Vagina (tissue), 2 donors: ENCODE measurements at places on chromosomes 5 and 9.

DNA sequence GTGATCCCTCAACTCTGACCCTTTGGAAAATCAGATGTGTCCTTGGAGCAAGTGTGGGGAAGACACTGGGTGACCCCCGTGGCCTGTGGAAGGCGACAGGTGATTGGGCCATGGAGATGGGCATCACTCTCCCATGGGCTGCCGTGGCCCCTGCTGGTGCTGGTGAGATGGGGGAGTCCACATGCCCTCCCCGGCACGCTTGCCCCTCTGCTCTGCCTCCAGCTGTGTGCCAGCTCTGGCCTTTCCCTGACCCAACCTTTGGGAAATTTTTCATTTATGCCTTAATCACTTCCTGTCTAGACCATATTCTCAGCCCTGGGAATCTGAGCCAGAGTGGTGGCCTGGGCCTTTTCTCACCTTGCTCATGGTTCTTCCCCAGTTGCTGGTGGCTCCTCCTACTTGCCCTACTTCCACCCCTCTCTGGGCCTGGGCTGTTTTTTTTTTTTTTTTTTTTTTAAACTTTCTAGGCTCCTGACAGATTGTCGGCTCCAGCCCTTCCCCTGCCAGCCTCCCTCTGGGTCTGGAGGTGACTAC, 56.6 kb downstream of the RGS3 start:
- no peak for DNase-seq

DNA sequence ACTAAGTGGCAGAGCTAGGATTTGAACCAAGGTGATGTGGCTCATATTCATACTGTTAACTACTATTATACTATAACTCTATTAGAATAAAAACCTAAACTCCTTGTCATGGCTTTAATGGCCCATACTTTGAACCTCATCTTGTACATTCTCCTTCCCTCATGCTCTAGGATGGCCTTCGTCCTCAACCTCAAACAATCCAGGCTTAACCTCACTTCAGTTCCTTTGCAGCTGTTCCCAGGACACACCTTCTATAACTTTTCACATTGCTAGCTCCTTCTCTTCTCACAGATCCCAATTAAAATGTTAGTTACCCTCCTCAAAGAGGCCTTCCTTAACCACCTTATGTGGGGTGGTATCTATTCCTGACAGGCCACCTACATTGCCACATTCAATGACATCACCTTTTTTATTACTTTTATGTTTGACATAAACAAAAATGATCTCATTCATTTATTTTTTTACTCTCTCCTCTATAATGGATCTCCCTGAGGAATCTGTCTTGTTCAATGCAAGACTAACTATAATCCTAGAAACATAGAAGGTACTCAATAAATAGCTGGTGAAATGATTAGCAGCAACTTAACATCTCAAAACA, 53.7 kb downstream of the CEP120 start:
- DNase-seq = no peak

DNA sequence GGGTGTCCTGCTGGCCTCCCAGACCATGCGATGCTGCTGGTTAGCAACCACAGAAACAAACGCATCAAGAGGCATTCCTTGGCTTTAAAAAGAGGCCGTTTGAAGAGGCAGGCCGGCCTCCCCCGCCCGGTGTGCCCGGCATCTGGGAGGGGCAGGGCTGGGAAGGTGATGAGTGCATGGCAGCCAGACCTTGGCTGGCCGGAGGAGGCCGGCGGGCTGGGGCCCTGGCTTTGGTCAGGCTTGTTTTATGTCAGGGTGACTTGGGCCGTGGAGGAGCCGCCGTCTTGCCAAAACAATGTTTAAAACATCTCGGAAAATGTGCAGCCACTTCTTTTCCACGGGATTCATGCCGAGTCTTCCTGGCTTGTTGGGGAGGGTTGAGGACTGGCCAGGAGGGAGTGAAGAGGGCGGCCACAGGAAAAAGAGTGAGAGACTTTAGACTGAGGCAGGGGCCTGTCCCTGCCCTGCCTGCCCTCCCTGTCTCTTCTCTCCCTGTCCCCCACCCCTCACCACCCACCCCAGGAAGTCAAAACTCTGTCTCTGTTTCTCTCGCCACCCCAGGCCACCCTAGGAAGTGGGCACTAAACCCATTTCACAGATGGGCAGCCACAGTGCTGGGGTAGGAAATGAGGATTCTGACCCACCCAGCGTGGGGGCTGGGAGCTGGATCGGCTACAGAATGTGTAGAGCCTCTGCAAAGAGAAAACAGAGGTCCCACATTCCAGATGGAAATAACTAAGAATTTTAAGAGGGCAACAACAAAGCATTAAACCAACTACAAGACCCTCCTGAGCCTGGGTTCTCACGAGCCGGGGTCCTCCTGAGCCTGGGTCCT, 143.0 kb downstream of the RXRA start:
- DNase-seq = no peak

DNA sequence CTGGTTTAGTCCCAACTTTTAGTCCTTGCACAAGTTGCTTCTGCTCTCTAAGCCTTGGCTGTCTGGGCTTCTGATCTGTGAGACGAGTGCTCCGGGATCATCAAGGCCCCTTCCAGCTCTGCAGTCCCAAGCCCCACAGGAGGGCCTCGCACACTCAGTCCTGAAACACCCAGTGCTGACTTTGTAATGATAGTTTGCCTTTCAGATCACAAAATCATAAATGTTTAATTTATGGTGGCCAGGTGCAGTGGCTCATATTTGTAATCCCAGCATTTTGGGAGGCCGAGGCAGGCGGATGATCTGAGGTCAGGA, 95.9 kb upstream of the SLC25A48 start:
- no peak for DNase-seq

- no peak for DNase-seq
Observed at GRCh38 chr5:91033370-91033769, 349.7 kb downstream of the ARRDC3 start.

DNA sequence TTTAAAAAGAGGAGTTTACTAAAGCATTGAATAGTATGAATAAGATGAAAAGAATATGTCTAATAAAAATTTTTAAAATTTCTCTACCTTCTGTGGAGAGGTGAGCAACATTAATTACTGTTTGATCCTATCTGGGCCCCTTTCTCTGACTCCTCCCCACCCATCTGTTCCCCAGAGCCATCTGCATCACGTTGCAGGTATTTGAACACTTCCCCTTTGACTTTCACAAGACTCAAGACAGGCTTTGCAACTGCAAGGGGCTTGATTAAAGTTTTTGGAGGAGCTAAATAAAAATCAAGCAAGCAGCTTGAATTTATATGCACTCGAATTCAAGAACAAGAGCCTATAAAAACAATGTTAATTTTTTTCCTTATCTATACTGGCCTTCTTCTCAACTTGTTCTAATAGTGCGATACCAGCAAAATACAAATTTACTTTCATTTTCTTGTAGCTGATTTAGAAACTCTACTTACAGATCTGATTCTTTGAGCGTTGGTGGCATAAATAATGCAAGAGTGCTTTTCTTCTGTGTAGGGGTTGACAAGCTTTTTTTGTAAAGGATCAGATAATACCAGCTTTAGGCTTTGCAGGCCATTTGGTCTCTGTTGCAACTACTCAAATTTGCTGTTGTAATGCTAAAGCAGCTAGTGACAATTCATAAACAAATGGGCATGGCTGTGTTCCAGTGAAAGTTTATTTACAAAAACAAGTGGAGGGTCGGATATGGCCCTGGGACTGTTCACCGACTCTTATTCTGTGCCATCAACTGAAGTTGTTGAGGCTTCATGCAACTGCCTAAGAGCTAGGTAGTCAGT, 21.2 kb downstream of the TXNDC8 start:
- DNase-seq = no peak

GRCh38 chr5:109689740-109690241, at the start of gene MAN2A1:
Gene MAN2A1 (plus strand): TSS chr5:109689927. CDS start chr5:109690418, 491 bp downstream.
- DNase-seq = no peak

DNA sequence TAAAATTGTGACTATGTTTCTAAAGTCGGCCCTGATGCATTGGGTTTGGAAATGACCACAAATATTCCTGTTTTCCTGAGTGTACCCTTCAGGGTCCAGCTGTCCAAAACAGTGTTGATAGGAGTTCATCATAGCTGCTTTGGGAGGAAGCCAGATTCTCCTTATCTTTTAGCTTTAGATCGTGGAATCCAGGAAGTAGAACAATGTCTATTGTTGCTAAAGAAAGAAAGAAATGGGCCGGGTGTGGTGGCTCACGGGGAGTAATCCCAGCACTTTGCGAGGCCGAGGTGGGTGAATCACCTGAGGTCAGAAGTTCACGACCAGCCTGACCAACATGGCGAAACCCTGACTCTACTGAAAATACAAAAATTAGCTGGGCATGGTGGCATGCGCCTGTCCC, 9.5 kb downstream of the CAVIN4 start:
- no peak for DNase-seq

DNA sequence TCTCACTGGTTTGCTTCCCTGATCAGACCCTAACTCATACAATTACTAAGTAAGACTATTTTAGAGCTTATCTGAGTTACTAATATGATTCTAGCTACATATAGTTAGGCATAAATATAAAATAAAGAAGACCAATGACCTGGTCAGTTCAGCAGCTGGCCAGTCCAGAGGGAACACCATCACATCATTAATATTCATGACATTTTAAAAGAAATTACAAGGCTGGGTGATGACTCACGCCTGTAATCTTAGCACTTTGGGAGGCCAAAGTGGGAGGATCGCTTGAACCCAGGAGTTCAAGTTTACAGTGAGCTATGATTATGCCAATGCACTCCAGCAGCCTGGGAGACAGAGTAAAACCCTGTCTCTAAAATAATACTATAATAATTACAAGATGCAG, 37.0 kb upstream of the CDC42SE2 start:
- no peak for DNase-seq

DNA sequence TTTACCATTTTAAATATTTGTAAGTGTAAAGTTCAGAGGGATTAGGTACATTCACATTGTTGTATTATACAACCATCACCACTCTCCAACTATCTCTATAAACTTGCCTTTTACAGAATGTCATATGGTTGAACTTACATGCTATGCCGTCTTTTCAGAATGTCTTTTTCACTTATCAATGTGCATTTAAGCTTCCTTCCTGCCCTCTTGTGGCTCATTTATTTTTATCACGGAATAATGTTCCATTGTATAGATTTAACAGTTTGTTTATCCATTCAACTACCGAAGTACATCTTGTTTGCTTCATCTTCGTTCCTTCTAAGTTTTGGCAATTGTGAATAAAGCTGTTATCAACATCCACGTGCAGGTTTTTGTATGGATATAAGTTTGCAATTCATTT, 133.3 kb upstream of the C6 start:
- no peak for DNase-seq

GRCh38 chr9:80131627-80132026, 559.9 kb downstream of the TLE4 start:
- DNase-seq = no peak

- no peak for DNase-seq
Observed at GRCh38 chr9:90477535-90477934, 165.1 kb downstream of the DIRAS2 start.

GRCh38 chr9:92974161-92974661, 26.9 kb downstream of the FGD3 start:
- no peak for DNase-seq

- DNase-seq = no peak
Observed at GRCh38 chr5:59142138-59142537, 559.3 kb downstream of the RAB3C start.

- no peak for DNase-seq
Observed at GRCh38 chr5:131156957-131157356, 8.1 kb downstream of the HINT1 start.

GRCh38 chr9:14216612-14217194, 97.2 kb downstream of the NFIB start:
- no peak for DNase-seq

DNA sequence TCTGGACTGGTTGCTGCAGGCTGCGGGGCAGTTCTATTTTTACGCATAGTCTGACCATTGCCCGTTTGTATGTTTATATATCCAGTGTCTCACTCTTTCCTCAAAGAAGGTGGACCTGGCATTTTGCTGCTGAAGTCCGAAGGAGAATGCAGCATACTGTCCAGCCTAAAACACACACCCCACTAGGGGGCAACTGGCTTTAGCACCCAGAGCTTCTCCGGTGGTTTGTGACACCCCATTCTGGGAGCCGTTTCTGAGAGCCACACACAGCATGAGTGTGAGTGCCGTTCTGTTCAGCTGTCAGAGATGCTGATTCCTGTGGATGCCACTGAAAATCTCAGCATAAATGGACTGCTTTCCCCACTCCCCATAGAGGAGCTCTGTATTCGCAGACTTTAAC, 290.5 kb upstream of the TAS2R1 start:
- DNase-seq = no peak

GRCh38 chr5:175104677-175105076, 339.3 kb downstream of the DRD1 start:
- DNase-seq = no peak

- no peak for DNase-seq
Observed at GRCh38 chr5:35229076-35230037, 930 bp downstream of the PRLR start.

GRCh38 chr9:121206516-121207370, 5.1 kb upstream of the RAB14 start:
- DNase-seq = no peak

DNA sequence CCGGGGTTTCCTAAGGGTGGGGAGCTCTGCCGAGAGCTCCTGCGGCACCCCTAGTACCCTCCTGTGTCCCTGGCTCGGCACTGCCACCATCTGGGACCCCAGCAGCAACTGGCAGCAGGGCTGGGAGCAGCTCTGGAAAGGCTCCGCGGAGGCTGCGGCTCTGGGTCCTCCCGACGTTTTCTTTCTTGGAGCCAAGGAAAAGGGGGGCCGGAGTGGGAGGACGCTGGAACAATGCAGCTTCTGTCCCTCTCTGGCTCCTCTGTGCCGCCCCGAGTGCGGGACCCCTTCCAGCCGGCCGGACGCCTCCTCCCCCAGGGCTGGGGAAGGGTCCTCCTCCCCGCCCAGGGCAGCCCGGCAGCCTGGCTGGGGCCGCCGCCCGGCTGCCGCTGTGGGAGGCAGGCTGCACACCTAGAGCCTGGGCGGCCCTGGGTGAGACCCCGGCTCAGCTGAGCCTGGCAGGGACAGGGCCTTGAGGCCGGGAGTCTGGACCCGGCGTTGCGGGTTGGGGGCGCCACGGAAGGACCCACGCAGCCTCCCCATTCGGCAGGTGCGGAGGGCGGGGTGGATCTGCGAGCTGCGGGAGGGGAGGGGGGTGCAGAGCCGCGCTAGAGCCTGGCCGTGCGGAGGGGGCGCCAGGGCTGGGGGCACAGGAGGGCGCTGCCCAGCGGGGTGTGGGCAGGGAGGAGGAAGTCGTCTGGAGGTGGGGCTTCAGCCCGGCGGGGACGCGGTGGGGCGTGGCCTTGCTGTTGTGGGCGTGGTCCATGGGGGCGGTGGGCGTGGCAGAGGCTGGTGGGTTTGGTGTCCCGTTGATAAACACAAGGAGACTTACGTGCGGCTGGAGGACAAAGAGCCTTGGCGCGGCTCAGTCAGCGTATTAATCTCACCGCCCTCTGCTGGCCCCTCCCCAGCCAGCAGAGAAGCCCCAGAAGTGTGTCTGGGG, 15.1 kb downstream of the GPSM1 start:
- DNase-seq = no peak

- no peak for DNase-seq
Observed at GRCh38 chr9:26159575-26160392, 481.5 kb upstream of the TUSC1 start.

GRCh38 chr5:21918451-21918850, 934.7 kb downstream of the CDH12 start:
- no peak for DNase-seq

GRCh38 chr5:171094356-171094755, 214.7 kb upstream of the TLX3 start:
- no peak for DNase-seq

- no peak for DNase-seq
Observed at GRCh38 chr5:61019642-61020041, 74.6 kb downstream of the NDUFAF2 start.
